ENCODE measurements at places on chromosomes 6 and 20. TPM values are rescaled to one million over a fixed set of nuclear protein-coding genes. Genes with fewer than 3 reads are reported as not detected.

SOBP gene
- total RNA-seq: 7.4 TPM

FABP7 gene
- total RNA-seq: not detected

LPA gene
- not detected for total RNA-seq

PREP gene
- total RNA-seq: 9.0 TPM

BPIFA1 gene
- total RNA-seq: not detected

TNF gene
- not detected for total RNA-seq

LKAAEAR1 gene
- total RNA-seq: 0.36 TPM

DEFB121 gene
- not detected for total RNA-seq

VGLL2 gene
- total RNA-seq: not detected

POU3F2 gene
- total RNA-seq: not detected

Measured in fibroblast of the aortic adventitia (primary cell).